ENCODE measurements at places on chromosomes 12 and 14.

DNA sequence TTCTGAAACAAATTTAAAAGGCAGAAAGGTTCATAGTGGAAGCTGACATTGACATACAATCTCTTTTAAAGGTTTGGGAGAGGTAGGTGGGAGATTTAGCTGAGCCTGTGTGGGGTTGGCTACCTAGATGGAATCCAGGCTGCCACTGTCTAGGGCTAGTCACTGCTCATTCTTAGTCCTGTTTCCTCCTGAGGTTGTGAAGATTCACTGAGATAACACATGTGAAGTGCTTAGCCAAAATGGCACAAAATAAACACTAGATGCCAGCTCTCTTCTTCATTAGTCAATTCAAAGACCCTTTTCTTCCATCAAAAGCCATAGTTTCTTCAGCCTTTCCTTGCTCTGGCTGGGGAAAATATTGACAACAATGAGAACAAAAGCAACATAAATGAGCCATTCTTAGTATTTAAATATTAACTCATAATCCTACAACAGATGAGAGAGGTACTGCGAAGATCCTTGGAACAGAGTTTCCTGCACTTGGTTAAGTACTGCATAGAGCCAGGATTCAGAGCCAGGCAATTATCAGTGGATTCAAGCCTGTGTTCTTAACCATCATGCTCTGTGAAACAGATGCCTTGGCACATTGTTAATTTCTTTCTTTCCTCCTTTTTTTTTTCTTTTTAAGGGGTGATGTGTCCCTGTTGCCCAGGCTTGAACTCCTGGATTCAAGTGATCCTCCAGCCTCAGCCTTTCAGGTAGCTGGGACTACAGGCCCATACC is 3.5 kb downstream of the MYF6 start:
- DNase-seq, result no peak

- DNase-seq, result no peak
Measured at GRCh38 chr14:105944632-105945610, 418.5 kb downstream of the TMEM121 start.

- DNase-seq, result no peak
Measured at GRCh38 chr12:72304751-72305150, 32.6 kb downstream of the TRHDE start.

GRCh38 chr12:585062-586061 is 77.9 kb downstream of the NINJ2 start:
- no peak for DNase-seq

DNA sequence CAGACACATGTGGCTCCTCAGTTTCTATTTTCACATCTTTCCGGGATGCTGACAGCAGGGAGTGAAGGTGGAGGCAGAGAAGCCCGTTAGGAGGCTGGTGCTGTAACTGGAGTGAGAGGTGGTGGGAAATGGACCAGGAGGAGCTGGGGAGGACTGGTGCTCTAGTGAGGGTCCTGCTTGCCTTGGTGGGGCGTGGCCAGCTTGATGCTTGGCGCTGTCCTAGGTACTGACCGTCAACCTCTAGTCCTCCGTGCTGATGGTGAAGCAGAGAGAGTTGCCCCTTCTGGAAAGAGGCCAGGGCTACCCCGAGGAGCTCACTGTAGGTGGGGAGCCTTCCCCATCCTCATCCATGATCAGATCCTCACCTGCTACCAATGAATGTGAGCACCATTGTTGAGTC is 1.4 kb downstream of the TRMT61A start:
- DNase-seq, result no peak

DNA sequence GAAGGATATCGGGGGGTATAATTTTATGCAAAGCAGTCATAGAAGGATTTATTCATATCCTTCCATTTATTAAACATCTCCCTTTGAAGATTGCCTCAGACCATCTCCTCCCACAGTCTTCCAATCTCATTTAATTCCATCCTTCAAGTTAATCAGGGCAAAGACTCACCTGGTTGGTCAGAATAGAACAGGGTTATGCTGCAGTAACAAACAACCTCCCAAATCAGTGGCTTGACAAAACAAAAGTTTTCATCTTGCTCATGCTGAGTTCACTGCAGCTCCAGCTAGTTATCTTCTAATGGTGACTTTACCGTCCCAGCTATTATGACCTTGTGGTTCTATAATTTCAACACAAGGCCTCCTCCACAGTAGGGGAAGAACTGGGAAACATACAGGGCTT is 48.8 kb upstream of the MTERF2 start:
- no peak for DNase-seq

DNA sequence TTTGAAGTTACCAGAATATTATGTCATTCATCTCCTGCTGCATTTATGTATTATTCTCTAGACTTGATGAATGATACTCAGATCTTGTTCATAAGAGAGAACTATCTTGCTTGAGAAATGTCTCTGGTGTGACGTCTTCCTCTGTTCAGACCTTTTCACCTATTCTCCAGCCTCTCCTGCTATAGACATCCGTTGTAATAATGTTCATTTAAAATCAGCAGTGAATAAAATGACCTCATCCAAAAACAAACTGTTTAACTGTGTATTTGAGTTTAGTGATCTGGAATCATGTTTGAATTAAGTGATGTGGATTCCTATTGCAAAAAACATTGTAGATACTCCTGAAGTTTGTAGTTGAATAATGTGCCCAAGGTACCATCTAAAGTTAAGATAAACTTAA is 487.1 kb downstream of the PCNX1 start:
- DNase-seq, result no peak

GRCh38 chr12:43675048-43675904 is 83.3 kb downstream of the PUS7L start:
- no peak for DNase-seq

GRCh38 chr14:68081489-68081888 is 261.9 kb downstream of the RAD51B start:
- no peak for DNase-seq

- no peak for DNase-seq
Measured at GRCh38 chr14:50961605-50962221, 17.4 kb upstream of the PYGL start.

DNA sequence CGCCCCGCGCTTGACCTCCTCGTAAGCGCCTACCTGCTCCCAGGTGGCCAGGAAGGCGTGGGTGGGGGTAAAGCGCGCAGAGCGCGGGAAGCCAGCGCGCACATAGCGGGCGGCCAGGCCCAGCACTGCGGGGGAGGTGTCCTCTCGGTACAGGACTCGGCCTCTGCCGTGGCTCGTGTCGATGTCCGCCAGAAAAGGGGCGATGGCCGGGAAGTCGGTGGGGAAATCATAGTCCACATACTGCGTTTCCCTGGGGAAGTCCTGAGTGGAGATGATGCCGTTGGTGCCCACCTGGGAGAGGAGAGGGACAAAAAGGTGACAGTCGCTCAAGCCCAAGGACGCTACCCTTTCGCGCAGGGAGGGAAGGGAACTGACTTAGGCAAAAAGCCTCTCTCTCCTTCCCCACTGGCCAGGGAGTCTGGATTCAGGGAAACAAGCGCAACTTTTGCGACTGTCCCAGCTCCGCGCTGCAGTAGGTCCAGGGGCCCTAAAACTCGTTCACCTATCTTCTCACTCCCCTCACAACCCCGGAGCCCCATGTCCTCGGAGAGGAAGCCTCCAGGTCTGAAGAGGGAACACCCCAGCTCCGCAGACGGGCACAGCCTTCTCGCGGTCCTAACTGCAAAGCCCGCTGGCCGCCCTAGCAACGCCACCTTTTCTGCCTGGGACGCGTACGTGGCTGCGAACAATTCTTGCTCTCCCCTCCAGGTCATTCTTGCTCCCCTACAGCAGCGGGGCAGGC is 815 bp downstream of the NID2 start:
- DNase-seq, result no peak

- DNase-seq, result no peak
Measured at GRCh38 chr12:71744522-71745300, 10.0 kb upstream of the RAB21 start.

GRCh38 chr12:121657305-121658008 is 12.0 kb downstream of the MORN3 start:
- no peak for DNase-seq

GRCh38 chr12:131117438-131118245 is 163.9 kb downstream of the ADGRD1 start:
- DNase-seq, result no peak

DNA sequence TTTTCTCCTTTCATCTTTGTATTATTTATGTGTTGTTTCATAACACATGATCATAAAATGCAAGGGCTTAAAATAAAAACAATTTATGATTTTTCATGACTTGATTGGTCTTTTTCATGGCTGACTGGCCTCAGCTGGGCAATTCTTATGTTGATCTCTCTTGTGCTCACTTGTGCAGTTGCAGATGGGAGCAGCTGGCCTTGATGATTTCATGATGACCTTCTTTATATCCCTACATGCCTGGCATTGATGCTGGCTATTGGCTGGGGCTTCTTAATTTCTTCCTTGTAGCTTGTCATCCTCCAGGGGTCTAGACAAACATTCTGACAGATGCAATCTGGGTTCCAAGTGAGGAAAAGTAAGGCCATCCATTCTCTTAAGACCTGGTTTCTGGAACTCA is 1832.8 kb upstream of the FLRT2 start:
- DNase-seq, result no peak

GRCh38 chr12:1205512-1206060 is 214.6 kb downstream of the ERC1 start:
- DNase-seq, result no peak
